Memory B cell (primary cell): ENCODE measurements at places on chromosomes 1 and 21.

- no peak for DNase-seq
These were observed 13.1 kb downstream of the KRTAP13-1 start for GRCh38 chr21:30408782-30409494.

DNA sequence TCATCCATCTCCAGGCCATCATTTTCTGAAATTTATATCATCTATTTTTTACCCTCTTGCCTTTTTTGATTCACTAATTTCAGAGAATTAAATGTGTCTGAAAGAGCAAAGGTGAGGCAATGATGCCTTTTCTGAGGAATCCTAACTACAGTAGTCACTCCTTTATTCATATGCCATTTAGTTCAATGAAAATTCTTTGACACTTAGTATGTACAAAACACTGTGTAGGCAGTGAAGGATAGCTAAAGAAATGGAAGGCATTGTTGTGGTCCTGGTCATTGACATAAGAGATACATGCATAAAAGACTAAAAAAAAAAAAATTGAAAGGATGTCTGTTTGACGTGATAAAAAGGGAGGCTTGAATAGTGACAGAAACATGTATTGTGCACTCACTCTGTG, 171.9 kb upstream of the BEND5 start:
- DNase-seq: no peak

GRCh38 chr1:229597877-229598276, 28.0 kb downstream of the TAF5L start:
- no peak for DNase-seq

DNA sequence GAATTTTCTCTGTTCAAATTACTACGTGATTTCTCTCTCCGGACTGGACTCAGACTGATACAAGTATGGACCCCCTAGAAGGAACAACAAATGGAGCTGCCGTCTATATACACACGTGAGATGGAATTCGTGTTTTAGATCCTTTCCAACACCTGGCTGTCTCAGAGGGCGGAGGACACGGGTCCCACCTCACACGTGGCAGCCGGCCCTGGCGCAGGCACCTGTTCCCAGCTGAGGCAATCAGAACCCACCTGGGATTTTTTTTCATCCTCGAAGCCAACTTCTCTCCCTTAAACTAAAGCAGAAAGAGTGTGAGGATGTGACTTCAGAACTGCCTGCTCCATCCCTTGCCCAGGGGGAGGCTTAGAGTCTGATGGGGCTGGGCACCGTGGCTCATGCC, 34.1 kb upstream of the SCCPDH start:
- no peak for DNase-seq

DNA sequence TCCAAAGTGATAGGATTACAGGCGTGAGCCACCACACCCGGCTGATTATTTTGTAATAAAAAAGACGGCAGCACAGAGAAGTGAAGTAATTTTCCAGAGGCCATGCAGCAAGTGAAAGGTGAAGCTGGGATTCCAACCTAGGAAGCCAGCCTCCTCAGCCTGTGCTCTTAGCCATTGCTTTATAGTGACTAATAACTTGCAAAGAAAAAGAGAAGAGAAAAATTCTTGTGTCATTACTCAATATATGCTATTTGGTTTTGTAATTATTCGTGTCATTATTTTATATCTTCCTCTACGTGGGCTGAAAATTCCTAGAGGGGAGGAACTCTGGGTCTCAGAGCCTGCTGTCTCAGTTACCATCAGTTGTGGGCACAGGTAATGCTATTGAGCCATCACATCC, 1.6 kb upstream of the IER5 start:
- DNase-seq: no peak

DNA sequence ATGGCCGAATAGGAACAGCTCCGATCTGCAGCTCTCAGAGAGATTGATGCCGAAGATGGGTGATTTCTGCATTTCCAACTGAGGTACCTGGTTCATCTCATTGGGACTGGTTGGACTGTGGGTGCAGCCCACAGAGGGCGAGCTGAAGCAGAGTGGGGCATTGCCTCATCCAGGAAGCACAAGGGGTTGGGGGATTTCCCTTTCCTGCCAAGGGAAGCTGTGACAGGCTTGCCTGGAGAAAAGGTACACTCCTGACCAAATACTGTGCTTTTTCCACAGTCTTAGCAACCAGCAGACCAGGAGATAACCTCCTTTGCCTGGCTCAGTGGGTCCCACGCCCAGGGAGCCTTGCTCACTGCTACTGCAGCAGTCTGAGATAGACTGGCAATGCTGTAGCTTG, 66.9 kb downstream of the HSD3B1 start:
- DNase-seq: no peak

DNA sequence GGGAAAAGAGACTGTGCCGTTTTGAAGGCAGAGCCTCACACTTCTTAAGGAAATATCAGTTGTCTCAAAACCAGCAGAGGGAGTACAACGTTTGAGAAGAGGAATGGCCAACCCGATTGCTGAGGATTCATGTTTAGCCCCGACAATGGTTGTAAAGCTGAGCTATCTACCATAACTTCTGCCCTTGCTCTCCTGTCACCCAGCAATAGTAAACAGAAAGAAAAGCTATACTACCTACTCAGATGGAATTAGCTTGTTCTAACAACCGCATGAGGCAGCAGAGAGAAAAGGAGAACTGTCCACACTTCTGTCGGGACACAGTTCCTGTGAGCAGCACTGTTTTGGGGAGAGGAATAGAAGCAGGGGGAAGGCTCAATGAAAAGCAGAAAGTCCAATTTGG, 91.2 kb downstream of the SLC45A1 start:
- DNase-seq: no peak

- DNase-seq: no peak
These were observed 163.3 kb downstream of the TM2D1 start for GRCh38 chr1:61561666-61562065.

- no peak for DNase-seq
These were observed 79.1 kb downstream of the ZP4 start for GRCh38 chr1:237811633-237812032.

- DNase-seq: no peak
These were observed 65.2 kb downstream of the LRRC8C start for GRCh38 chr1:89698020-89698560.

- DNase-seq: no peak
These were observed 880 bp downstream of the IGSF21 start for GRCh38 chr1:18108299-18109057.

GRCh38 chr1:221149555-221150075, 270.4 kb downstream of the HLX start:
- DNase-seq: no peak

GRCh38 chr21:29245104-29245643, 53.5 kb upstream of the BACH1 start:
- no peak for DNase-seq

- DNase-seq: no peak
These were observed 287.1 kb upstream of the ADGRL4 start for GRCh38 chr1:79293611-79294010.

DNA sequence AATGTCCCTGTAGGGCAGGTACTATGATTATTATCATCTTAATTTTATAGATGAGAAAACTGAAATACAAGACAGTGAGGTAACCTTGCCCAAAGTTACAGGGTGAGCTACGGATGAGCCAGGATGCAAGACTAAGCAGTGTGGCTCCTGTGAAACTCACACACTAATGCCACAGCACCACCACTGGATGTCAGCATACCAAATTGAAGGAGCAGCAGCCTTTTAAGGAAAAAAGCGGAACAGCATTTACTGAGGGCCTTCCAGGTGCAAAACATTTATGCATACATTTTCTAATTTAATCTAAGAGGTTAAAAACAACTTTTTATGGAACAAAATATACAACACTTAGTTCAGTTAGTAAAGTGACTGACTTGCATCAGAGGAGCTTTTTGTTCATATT, 41.7 kb downstream of the SEC16B start:
- no peak for DNase-seq

GRCh38 chr1:222229672-222230312, 318.1 kb downstream of the HHIPL2 start:
- no peak for DNase-seq

GRCh38 chr1:8349473-8349865, 31.6 kb downstream of the SLC45A1 start:
- DNase-seq: no peak

GRCh38 chr1:116508984-116509980, 61.5 kb downstream of the CD58 start:
- DNase-seq: no peak

DNA sequence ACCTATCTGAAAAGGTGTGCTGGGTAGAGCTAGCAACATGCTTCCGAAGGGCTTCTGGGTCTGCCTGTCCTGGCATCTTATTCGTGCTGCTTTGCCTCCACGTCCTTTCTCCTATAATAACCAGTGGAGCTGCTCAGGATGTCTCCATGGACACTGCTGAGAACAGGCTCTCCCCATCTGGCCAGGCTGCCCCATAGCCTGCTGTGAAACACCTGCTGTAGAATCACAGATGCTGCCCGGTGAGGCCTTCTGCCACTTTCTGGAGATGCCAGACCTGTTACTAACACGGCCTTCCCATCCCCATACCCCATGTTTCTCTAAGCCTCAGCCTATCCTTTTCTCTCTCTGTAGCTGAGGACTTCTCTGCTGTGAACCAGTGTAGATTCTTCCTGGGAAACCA, 120.5 kb downstream of the IER5 start:
- DNase-seq: no peak

GRCh38 chr1:230368363-230368762, 57.8 kb downstream of the PGBD5 start:
- DNase-seq: no peak

- peak; percentile 25 for DNase-seq
These were observed 43.6 kb upstream of the PDE9A start for GRCh38 chr21:42609811-42610210.

DNA sequence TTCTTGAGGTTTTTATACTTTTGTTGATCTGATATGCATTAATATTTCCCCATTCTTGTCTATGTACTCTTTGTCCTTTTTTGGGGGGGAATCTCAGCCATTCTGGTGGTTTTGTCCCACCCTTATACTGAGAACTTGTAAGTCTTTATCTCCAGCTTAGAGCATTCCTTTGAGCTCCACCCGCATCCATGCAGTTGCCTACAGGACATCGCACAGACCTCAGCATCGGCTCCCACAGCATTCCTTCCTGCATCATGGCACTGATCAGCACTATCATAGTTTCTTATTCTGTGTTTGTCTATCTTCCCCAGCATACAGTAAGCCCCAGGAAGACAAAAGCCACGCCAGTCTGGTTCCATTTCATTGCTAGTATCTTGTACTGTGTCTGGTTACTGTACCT, 33.0 kb downstream of the HHAT start:
- DNase-seq: no peak

- DNase-seq: no peak
These were observed 392.3 kb upstream of the ADAMTS5 start for GRCh38 chr21:27359141-27359540.

GRCh38 chr1:92481971-92482664, 4.6 kb downstream of the GFI1 start:
- no peak for DNase-seq

DNA sequence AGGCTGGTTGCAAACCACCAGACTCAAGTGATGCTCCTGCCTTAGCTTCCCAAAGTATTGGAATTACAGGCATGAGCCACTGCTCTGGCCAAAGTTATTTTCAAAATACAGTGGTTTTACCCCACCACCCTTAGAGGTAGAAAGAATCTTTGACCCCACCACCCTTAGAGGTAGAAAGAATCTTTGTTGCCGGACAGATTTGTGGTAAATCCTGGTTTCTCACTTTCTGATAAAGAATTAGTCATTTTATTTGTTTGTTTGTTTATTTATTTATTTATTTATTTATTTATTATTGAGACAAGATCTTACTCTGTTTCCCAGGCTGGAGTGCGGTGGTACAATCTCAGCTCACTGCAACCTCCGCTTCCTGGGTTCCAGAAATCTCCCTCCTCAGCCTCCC, 55.9 kb downstream of the NFIA start:
- DNase-seq: no peak

DNA sequence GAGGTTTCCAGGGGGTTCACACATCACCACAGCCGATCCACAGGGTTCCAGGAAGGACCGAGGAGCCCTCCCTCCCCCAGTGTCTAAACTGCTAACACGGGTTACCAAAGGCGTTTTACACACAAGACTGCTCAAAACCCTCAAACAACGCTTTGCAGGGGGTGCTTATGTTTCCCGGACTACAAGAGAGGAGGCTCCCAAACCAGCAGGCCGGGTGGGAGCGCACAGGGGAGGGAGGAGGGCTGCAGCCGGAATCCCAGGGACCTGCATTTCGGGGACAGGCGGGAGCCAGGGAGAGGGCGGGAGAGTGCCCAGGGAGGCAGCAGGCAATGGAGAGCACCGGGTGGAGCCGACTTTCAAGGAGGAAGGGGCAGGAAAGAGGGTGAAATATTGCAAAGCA, 50.8 kb downstream of the ACBD3 start:
- no peak for DNase-seq

GRCh38 chr1:198932351-198932991, 293.6 kb downstream of the PTPRC start:
- DNase-seq: no peak

DNA sequence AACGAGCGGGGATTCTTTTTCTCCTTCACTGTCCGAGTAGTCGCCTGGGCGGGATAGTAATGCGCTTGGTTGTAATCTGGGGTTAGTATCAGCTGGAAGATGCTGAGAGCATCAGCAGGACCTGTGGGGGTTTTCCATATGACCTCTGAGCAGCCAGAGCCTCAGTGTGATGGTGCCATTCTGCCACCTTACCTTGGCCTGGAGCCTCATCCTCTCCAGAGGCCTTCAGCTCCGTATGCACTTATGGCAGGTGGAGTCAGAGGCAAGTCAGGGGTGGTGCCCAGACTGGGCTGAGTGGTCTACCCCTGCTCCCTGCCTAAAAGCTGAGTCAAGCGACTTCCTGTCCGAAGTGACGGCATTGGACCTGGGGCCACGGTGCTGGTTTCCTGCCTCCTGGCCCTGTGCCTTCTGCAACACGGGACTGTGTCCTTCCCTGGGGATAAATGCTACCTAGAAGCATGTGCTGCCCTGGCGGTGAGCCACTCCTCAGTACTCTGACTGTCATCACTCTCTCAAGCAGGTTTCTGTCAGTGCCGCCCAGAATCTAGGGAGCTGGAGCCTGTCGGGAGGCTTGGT, 24.7 kb downstream of the TENT5C start:
- no peak for DNase-seq

GRCh38 chr21:25845729-25846256, 111.0 kb downstream of the GABPA start:
- DNase-seq: no peak

- DNase-seq: no peak
These were observed 171.2 kb downstream of the SEC16B start for GRCh38 chr1:177798614-177799013.
